ENCODE measurements at places on chromosomes 7 and 10.
A peak's percentile ranks its signal among the peaks of the same experiment; 100 is the strongest.

- DNase-seq = no peak
Measured at GRCh38 chr10:20492447-20492846, 404.7 kb downstream of the NEBL start.

DNA sequence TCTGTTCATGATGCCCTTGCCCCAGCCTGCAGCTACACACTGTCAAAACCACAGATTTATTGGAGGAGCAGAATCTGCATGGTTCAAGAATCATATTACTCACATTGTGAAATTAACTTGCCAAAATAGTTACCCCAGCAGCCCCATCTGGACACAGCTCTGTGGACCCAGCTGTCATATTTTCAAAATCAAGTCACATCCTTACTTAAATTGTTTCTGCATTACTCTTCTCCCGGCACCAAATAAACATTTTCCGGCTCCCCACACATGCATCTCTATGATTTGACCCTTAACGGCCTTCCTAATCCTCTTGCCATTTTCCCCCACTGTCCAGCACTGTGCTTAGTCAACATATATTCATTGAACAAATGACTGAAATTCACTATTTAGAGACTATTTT is 43.8 kb upstream of the GPR26 start:
- peak; percentile 75 for DNase-seq

DNA sequence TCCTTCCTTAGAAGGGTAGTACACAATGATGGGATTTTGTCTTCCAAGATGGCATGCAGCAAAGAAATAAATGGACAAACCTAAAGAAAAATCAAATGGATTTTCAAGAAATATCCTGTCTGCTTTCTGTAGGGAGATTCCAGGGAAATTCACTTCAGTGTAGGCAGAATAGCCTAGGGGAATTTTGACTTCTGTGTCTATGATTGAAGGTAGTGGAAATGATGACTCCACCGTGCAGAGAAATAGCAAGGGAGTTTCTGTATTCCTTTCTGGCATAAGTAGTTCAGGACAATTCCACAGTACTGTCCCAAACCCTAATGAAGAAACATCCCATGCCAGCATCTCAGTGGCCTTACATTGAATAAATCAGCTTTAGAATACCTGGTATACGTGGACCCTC is 9.5 kb downstream of the ATOH7 start:
- DNase-seq = no peak

DNA sequence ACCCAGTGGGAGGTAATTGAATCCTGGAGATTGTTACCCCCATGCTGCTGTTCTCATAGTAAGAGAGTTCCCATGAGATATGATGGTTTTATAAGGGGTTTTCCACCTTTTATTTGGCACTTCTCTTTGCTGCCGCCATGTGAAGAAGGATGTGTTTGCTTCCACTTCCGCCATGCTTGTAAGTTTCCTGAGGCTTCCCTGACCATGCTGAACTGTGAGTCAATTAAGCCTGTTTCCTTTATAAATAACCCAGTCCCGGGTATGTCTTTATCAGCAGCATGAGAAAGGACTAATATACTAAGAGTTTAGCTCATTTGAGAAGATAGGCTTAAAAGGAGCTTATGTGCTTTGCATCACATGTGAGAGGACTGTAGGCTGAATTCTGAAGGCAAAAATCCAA is 29.3 kb downstream of the TMEM248 start:
- DNase-seq = no peak

- no peak for DNase-seq
Measured at GRCh38 chr7:121755286-121755685, 117.7 kb upstream of the PTPRZ1 start.

GRCh38 chr7:139899328-139899955 is 70.4 kb downstream of the TBXAS1 start:
- DNase-seq = no peak
